SJSA1 (cell line): ENCODE measurements at places on chromosomes 4 and X. TPM values are rescaled to one million over a fixed set of nuclear protein-coding genes. Genes with fewer than 3 reads are reported as not detected.

DNA sequence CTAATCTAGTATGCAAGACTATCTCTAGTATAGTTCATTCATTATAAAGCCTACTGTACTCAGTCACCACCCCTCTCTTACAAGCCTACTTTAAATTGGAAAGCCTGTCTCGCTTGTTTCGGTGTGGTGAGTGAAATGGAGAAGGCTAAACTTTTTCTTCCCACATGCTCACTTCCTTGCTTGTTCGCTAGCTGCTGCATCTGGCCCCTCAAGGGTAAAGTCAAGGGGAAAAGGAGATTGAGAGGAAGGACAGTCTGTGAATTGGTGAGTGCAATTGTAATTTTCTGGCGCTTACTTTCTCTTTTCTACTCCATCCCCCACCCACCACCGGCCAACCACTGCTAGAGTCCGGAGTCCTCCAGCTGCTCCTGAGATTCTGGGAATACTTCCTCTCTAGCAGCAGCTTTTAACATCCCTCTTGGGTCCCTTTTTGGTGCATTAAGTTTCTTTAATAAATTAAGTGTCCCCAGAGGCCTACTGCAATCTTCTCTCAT lies 12.1 kb upstream of the ARAP2 start:
- no peak for DNase-seq

GRCh38 chrX:34341814-34342213 lies 209.7 kb upstream of the FAM47A start:
- no peak for DNase-seq

GRCh38 chr4:2501034-2501594 lies 32.2 kb downstream of the RNF4 start:
- no peak for DNase-seq

DNA sequence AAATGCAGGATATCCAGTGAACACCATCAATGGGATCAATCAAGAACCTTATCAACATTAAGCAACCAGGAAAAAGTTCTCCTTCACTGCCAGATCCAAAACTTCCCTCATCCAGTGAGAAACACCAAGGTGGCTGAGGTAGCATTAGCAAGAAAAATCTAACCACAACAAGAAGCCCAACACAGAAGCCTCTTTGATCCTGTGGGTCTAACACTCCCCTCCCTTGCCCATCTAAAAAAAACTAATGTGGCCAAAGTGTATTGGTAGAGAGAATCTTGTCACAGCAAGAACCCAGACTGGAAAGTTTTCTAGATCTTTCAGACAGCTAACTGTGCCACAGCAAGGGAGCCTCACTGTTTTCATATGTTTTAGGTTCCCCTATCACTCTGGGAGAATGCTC lies 558.0 kb downstream of the STPG2 start:
- DNase-seq = no peak

GRCh38 chr4:72352711-72353110 lies 216.3 kb downstream of the ADAMTS3 start:
- DNase-seq = no peak

DNA sequence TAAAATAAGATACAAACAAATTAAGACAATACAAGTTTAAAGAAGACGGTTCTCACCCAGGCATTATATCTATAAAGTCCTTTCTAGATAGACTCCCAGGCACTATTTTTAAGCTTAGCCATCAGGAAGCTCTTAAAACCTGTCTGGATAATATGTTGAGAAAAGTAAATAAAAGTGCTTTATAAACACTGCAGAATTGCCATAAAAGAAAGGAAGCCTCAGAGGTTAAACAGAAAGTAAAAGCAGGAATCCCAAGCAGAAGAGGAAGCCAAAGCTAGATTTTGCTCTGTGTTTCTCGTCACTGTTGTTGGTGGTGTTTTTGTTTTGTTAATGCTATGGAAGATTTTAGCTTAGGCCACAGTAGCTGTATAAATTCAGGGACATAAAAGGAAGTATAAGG lies 1267.3 kb downstream of the PCDH19 start:
- no peak for DNase-seq

DNA sequence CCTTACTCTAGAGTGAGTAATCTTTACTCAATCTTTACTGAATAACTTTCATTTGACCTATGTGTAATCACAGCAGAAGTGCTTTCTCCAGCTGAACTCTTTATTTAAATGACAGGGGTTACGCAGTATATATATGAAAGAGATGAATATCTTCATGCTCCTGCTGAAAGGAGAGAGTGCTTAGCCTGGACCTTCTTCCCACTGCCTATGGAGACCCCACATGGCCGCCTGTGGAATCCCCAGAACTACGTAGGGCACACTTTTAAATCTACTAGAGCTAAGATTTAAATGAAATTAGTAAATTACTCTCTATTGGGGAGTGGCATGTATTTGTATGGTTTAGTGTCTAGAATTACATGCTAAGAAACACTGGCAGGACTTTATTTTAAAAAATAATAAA lies 391.2 kb downstream of the ANKRD50 start:
- DNase-seq = no peak

DNA sequence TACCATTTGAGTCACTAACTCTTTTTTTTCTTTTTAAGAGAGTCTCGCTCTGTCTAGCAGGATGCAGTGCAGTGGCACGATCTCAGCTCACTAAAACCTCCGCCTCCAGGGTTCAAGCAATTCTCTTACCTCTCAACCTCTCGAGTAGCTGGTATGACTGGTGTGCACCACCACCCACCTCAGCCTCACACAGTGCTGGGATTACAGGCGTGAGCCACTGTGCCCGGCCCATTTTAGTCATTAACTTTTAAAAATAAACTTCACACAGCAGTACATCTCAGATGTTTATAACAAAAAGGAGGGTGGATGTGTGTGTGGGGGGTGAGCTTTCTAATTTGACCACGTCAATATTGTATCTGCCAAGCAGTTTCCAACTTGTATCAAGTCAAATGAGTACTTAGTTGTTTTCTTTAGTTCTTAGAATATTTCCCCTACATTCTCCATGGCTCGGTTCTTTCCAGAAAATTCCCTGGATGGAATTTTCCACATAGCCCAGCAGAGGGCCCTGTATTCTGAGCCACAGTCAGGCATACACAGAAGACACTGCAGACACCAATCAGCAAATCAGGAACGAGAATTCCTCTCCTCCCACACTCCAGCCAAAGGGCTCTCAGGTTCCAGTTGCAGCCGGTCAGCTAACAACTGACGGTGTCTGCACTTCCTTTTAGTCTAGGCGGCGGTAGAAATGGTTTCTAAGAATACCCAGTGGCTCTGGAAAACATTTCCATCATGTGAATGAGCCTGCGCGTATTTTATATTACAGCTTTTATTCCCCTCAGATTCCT lies 20.1 kb upstream of the ARAF start:
- DNase-seq = peak; percentile 77

DNA sequence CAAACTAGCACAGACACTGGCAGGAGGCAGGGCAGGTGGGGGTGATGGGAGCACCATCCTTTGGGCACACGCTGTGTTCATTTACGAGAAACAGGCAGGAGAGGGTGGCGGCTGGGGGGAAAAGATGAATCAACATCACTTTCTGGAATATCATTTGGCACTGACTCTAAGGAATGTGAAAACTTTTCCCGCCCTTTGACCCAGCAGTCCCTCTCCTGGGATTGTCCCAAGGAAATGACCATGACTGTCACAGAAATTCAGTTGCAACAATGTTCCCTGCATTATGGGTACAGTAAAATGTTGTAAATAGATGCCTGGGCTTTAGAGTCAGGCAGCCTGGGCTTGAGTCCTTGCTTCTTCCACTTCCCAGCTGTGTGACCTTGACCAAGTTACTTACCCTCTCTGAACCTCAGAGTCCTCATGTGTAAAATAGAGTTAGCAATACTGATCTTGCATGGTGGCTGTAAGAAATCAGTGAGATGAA lies 58.6 kb downstream of the ABLIM2 start:
- no peak for DNase-seq

GRCh38 chrX:100648458-100649417 lies 4.7 kb downstream of the SRPX2 start:
- DNase-seq = no peak

GRCh38 chr4:129578336-129578735 lies 482.4 kb downstream of the C4orf33 start:
- DNase-seq = no peak

GRCh38 chr4:89256203-89256800 lies 51.3 kb downstream of the GPRIN3 start:
- DNase-seq = no peak

DNA sequence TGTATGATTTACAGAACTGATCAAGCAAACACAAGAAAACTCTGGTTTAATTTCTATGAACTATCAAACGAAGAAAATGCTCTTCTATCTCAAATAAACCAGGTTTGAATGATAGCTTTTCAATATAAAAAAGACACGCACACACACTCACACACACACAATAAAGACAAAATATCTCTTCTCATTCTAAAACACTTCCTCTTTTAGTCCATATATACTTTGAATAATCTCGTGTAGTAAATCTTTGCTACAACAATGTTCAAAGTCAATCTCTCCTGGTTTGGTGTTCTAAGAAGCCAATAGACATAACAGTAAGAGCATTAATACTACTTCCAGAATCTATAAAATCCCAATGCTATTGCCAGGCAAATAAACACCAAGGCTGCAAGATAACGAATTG lies 13.3 kb downstream of the CXCL2 start:
- DNase-seq = no peak

DNA sequence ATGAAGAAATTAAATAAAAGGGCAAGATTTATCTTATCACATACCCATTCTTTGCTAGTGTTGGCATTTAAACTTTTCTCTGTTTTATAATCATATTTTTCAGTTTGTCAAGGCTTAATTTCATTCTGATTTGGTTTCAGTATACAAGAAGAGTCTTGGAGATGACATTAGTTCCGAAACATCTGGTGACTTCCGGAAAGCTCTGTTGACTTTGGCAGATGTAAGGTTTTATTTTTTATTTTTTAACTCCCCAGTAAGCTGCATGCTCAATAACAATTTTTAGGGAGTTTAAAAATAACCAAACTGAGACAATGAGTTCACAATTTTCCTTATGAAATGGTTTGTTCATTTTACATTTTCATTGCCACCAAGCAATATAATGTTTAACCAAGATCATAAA lies 39.8 kb downstream of the ANXA3 start:
- DNase-seq = no peak

GRCh38 chrX:42616981-42617380 lies 161.0 kb downstream of the PPP1R2C start:
- DNase-seq = no peak

DNA sequence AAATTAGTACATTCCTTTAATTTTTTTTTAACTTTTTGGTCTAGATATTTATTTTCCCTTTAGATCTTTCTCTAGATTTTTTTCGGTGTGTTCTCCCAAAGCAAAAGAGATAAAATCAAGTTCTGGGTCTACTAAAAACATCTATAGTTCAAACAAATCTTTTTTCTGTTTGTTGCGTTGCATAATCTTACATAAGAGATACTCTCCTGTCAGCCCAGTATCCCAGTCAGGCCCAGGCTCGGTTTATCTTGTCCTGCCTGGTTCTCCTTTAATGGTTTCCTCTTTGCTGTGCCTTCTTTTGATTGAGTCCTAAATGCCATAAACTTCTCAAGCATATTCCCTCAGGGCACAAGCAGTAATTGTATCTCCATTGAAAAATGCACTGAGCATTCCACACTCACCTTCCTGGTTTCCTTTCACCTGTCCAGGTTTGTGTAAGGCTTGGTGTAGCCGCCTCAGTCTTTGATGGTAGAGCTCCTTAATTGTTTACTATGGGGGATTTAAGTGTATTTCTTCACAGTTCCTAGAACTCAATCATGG lies 104.9 kb downstream of the TMEM131L start:
- no peak for DNase-seq

DNA sequence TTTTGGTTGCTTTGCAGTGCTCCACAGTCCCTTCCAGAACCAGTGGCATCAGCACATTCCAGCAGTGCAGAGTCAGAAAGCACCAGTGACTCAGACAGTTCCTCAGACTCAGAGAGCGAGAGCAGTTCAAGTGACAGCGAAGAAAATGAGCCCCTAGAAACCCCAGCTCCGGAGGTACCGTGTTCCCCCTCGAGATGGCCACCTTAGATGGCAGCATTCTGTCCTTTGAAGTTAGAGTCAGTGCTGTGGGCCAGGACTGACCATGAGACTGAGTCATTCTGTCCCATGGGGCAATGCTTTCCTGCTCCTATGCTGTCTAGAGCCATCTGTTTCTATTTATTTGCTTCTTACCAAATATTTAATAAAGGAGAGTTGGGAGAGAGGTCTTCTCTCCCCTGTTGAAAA lies 112.3 kb downstream of the KLHL8 start:
- DNase-seq = peak; percentile 91

GRCh38 chrX:45758319-45758718 lies 557.6 kb upstream of the DIPK2B start:
- peak; percentile 82 for DNase-seq

DNA sequence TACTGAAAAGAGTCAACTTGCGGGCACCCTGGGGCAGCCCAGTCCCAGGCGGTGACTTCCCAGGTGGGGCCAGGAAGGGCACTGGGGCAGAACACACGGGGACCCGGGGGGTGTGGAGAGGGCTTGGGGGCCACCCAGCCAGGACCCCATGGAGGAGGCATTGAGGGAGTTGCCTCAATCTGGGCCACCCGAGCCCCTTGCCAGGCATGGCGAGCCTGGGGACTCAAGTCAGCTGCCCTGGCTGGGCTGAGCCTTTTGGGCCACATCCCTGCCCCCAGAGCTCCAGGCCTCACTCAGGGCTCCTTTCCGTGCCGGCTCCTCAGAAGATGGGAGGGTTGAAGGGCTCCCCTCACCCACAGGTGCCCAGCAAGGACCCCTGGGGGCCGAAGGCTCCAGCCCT lies 6.6 kb upstream of the CPLX1 start:
- DNase-seq = no peak

GRCh38 chrX:31572360-31572759 lies 500.5 kb upstream of the FTHL17 start:
- no peak for DNase-seq

NCAPG gene
- 53.9 and 54.1 TPM in 2 replicates for total RNA-seq

ZNF330 gene
- 52.9 and 64.8 TPM in 2 replicates for total RNA-seq

TRPC5OS gene
- not detected in 2 replicates for total RNA-seq

HPSE gene
- total RNA-seq = 6.0 and 9.6 TPM in 2 replicates

DMD gene
- total RNA-seq = 6.8 and 8.9 TPM in 2 replicates

TMSB15C gene
- 3.1 and 5.8 TPM in 2 replicates for total RNA-seq

TLL1 gene
- not detected in 2 replicates for total RNA-seq

PPP1R3F gene
- total RNA-seq = 6.5 and 6.8 TPM in 2 replicates

LDB2 gene
- 8.0 and 16.5 TPM in 2 replicates for total RNA-seq

SRPX gene
- total RNA-seq = 8.5 and 13.4 TPM in 2 replicates

TIMM17B gene
- total RNA-seq = 66.4 and 72.2 TPM in 2 replicates

HTRA3 gene
- total RNA-seq = 0.03 TPM in 1 of 2 replicates, not detected in the other

FGFRL1 gene
- total RNA-seq = 12.9 and 21.5 TPM in 2 replicates

AP1S2 gene
- total RNA-seq = 208 and 223 TPM in 2 replicates

SMARCA1 gene
- total RNA-seq = 58.4 and 60.1 TPM in 2 replicates

PASD1 gene
- total RNA-seq = not detected in 2 replicates

GRK4 gene
- 1.2 and 1.7 TPM in 2 replicates for total RNA-seq
